ENCODE measurements at places on chromosomes 16 and 17.

DNA sequence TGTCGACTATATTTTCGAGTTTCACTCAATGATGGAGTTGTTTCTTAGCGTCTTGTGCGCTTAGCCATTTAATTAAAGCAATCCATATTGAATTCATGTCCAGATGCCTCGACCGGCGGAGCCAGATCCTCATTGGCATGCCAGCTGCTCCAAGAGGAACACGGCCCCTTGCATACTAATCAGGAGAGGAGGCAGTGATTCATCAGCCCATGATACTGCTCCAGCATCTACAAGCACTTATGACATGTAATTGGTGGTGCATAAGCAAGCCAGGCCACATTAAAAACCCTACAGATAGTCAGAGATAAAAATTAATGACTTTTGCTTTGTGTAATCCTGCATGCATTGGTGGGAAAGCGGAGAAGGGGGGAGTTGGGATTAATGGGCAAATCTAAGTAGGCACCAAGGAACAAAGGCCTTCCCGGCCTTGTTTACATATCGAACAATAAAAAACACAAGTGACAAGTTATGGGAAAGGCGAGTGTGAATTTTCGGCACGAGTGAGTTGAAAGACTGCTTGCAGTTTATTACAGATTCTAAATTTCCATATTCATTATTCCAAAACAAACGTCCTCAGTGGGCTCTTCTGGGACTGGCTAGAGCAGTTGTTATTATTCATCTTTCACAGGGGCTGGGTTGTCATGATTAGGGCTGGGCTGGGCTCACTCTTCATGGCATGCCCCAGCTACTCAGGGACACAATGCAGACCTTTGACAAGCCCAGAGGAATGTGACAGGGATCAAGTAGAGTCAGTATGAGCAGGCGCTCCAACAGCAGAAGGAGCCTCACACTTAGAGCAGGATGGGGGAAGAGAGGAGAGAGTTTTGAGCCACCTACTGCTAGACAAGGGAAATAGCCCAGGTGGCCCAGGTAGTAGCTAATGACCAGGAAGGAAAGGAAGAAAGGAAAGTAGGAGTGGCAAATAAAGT lies 281.7 kb upstream of the ZFHX3 start:
- DNase-seq: no peak

GRCh38 chr17:38543403-38544174 lies 62.2 kb downstream of the SRCIN1 start:
- DNase-seq: no peak

GRCh38 chr16:64543441-64543840 lies 578.4 kb downstream of the CDH11 start:
- DNase-seq: no peak

DNA sequence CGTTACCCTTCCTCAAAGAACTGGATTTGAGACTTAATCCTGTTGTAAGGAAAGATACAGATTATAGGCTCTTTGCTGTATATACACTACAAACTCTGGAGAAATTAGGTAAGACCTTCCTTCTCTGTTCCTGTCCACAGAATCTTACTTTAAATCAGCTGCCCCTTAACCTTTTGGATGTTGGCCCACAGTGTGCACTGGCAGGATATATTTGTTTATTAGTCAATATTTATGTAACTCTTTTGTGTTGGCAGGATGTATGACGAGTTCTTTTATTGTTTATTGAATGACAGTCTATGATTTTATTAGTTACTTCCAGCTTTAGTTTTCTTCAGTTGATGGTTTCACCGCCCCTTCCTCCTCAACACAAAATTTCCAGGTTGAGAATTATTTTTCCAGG lies 19.7 kb downstream of the LRRC36 start:
- no peak for DNase-seq

DNA sequence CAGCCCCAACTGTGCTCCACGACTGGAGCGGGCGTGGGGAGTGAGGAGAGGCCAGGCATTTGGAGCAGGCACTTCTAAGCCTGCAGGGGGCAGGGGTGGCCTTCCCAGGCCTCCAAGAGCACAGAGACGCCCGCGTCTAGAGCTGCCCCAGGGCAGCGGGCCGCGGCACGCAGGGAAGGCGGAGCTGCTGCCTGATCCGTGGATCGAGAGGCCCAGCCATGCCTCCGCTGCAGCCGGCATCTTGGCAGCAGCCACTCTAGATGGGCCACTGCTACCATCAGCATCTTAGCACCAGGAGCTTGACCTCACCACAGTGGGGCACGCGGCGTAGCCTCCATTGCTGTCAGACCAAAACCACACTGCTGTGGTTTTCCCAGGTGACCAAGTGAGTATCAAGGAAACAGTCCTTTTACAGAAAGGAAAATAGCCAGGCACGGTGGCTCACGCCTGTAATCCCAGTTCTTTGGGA lies 20.4 kb upstream of the WDR45B start:
- DNase-seq: no peak

GRCh38 chr16:89317729-89318429 lies 100.4 kb downstream of the ZNF778 start:
- no peak for DNase-seq

- no peak for DNase-seq
Measured at GRCh38 chr17:62668091-62668804, 40.8 kb downstream of the MRC2 start.

GRCh38 chr17:56305007-56305406 lies 151.7 kb downstream of the ANKFN1 start:
- no peak for DNase-seq

GRCh38 chr17:7098802-7099459 lies 15.7 kb downstream of the ASGR2 start:
- no peak for DNase-seq

Measured in activated CD4-positive, alpha-beta T cell treated with anti-CD3 and anti-CD28 coated beads, Interleukin-2, amount 50 U/mL, for 24 hours (primary cell).